ENCODE measurements at places on chromosomes 6 and 20. TPM values are rescaled to one million over a fixed set of nuclear protein-coding genes. Genes with fewer than 3 reads are reported as not detected.

DNA sequence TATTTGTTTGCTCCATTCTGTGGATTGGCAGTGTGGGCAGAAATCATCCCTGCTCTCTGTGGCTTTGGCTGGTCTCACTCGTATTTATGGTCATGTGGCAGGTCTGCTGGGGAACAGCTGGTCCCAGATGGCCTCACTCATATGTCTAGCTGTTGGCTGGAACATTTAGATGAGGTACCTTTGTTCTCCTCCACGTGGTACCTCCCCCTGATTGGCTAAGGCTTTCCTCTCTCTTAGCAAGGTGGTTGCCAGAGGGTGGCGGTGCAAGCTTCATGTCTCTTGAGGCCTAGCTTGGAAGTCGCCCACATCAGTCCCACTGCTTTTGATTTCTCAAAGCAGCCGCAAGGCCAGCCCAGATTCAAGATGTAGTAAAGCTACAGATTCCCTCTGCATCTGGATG, 348.5 kb upstream of the BTBD3 start:
- DNase-seq: no peak

DNA sequence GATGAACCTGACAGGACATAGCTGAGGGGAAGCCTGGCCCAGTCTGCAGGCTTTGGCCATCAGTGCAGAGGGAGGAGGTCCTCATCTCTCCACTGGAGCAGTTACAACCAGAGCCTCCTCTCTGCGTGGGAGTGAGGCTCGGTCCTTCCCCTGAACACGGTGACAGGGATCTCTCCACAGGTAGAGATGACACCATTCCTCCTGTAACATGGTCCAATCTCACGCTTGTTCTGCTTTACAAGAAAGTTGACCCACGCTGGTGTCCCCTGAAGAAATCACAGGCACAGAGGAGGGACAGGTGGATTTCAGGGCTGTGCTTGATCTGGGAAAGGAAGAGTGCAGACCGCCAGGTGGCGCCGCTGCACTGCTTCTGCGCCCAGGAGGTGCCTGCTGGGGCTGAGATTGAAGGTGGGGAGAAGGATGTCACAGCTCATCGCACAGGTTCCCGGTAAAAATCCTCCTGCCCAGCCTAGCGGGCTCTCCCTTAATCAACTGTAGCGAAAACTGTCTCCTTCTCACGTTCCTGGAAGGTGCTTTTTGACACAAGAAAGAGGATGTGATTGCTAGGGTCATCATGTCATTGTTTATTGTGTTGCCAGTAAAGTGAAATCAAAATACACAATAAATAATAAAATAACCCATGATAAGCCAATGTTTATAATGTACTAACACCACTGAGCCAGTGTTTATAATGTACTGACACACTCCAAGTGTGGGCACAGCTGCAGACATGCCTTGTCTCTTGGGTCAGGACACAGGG, 20.4 kb downstream of the HLA-G start:
- peak; percentile 49 for DNase-seq

- DNase-seq: no peak
Observed at GRCh38 chr6:33107641-33108040, 31.9 kb downstream of the HLA-DPB1 start.

GRCh38 chr20:21185849-21186248, 60.0 kb downstream of the KIZ start:
- no peak for DNase-seq

DNA sequence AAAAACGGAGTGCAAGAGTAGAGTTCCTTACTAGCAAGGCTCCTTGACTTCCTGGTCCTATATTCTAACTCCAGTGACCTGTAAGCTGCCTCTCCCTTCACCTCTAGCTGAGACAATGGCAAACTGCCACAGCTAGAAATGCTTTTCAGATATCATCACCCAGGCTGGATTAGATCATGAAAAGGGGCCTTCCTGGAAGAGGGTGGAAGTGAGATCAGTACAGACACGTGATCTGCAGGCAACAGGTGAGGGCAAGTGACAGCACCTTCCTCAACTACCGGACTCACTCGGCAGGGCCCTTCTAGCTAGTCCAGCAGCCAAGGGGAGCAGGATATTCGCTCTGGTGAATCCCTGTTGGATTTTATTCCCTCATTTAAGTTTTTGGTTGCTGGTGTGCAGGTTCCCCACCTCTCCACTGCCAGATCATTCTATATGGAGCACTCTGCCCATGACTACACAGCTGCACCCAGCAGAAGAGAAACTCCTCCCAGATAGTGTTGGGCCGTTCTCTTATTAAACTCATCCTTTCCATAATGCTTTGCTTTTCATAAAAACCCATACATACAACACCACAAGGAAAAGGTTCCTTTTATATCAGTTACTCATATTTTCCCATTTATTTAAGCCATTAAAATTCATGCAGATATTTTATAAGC, 26.4 kb upstream of the FAM83C start:
- DNase-seq: no peak

DNA sequence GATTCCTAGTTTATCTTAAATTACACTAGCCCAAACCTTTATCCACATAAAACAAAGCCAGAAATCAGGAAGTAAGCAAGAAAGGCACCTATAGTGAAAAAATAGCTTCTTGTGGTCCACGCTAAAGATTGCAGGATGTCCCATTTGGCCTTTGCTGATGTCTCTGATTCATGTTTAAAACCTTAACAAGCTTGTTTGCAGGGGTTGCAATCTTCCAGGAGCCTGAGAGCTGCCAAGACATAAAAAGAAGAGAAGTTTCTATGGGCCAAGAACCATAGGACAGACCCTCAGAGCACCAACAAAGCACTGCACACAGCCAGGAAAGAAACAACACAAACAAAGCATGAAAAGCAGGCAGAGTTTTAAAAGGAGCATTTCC, 49.4 kb downstream of the ADAT2 start:
- no peak for DNase-seq

DNA sequence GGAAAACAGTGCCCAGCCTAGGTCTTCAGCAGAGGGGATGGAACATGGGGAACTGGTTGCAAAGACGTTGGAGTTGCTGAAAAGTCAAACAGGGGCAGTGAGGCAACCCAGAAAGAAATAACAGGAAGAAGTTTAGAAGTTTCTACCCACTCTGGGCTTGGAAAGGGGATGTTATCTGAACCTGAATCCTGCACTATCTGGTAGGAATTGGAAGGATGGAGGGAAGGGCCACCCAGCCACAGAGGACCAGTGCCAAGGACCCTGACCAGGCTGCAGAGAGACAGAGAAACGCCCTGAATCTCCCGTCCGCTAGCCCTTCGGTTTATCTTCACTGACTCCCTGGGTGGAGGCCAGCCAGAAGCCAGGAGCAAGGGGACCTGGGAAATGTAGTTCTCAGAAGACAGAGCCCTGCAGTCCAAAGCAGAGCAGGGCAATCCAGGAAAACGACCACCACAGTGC, 217.3 kb upstream of the RREB1 start:
- no peak for DNase-seq

GRCh38 chr6:160419488-160419887, 71.3 kb downstream of the SLC22A3 start:
- no peak for DNase-seq

DNA sequence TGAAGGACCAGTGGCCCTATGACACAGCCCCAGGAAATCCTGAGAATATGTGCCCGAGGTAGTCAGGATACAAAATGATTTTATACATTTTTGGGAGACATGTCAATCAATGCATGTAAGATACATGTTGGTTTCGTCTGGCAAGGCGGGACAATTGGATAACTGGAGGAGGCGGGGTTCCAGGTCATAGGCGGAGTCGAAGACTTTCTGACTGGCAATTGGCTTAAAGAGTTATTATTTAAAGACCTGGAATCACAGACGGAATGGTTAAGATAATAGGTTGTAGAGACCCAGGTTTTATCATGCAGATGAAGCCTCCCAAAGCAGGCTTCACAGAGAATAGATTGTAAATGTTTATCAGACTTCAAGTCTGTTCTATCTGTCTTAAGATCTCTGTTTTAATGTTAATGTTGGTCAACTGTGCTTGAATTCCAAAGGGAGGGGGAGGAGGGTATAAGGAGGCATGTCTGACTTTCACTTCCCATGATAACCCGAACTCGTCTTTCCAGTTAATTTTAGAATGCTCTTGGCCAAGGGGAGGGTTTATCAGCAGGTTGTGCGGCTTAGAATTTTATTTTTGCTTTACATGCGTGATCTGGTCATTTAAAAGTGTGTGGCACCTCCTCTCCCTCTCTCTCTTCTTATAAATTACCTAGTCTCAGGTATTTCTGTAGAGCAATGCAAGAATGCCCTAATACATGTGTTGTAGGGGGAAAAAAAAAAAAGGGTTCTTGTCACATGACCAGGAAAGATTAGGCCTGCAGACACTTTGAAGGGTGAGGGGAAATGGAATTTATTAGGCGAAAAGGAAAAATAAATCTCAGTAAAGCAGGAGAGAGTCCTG, 230.7 kb downstream of the NFATC2 start:
- no peak for DNase-seq

The GABRR1 gene
- polyA plus RNA-seq: not detected

The SLC24A3 gene
- 7.0 TPM for polyA plus RNA-seq

The TFAP2A gene
- polyA plus RNA-seq: 0.36 TPM

The TNNC2 gene
- polyA plus RNA-seq: 7.0 TPM

The GRM1 gene
- polyA plus RNA-seq: 0.04 TPM
